Activated naive CD4-positive, alpha-beta T cell treated with anti-CD3 and anti-CD28 coated beads, Interleukin-2, amount 50 U/mL, for 72 hours (primary cell): ENCODE measurements at places on chromosomes 11 and 22.

GRCh38 chr11:1771700-1772099 lies 8.0 kb upstream of the CTSD start:
- DNase-seq, result no peak

DNA sequence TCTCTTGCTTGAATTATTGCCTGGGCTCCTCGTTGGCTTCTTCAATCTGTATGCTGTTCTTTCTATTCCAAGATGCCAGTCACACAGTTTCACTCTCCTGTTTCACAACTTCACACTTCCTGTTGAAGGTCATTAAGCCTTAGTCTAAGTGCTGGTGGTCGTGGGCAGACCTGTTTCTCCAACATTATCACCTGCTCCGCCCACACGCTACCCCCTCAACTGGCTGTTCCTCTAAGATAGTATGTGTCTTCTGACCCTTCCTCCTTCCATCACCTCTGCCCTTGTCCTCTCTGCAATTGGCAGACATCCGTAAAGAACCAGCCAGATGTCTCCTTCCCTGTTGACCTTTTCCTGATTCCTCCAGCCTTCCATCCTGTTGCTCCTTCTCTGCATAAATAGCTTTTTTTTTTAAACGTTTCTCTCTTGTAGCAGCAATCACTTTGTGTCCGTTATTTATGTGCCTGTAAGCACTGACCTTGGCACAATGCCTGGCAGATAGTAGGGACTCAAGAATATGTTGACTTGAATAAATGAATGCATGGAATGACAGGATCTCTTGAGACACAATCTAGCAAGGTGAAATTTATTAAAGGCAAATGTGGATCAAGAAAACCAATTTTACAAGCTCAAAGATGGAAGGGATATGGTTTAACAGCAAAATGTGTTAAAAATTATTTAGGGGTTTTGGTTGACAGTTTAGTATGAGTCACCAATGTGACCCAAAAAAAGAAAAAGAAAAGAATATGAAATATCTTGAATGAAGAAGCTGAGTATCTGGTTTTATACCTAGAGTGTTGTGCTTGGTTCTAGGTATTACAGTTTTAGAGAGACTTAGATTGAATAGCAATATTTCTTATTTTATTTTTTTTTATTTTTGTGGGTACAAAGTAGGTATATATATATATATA lies 12.6 kb downstream of the DIXDC1 start:
- DNase-seq, result no peak

- no peak for DNase-seq
These were observed 104.7 kb upstream of the RRM1 start for GRCh38 chr11:3989921-3990290.

DNA sequence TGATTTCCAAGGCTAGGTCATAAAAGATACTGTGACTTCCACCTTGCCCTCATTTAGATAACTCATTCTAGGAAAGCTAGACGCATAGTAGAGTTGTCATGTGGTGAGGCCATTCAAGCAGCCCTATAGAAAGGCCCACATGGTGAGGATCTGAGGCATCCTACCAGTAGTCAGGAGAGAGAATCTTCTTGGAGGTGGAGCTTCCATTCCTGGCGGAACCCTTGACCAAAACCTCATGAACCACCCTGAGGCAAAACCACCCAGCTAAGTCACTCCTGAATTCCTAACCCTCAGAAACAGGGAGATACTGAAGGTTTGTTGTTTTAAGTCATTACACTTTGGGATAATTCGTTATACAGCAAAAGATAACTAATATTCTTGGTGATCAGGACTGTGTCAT lies 2.9 kb upstream of the HDHD5 start:
- no peak for DNase-seq

- no peak for DNase-seq
These were observed 77.2 kb downstream of the GRK3 start for GRCh38 chr22:25641650-25642049.

DNA sequence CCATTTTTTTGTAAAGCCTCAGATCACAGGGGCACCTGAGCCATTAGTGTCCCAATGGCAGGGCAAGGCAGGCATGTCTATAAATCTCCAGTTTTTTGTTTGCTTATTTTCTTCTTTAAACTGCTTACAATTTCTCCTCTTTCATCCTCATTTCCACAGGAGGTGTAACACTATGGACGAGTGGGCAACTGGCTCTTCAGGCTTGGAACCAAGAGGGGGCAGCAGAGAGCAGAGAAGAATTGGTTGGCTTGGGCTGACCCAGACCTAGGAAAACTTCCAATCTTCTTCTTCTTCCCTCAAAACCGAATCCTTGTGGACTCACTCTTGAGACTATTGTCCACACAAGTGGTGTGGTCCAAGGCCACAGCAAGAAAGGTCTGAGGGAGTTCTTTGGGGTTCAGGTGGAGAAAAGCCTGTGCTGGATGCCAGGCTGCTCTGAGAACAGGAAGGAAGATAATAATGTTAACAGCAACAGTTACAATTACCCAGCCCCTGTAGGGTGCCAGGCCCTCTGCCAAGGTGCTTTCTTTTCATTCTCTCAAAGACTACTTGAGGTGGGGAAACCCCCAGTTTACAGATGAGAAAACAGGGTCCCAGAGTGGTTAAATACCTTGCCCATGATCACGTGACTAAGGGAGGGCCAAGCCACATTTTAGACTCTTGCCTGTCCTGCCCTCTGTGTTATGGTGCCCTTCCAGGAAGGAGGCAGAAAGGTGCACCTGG lies 70.7 kb upstream of the E2F8 start:
- DNase-seq, result no peak

DNA sequence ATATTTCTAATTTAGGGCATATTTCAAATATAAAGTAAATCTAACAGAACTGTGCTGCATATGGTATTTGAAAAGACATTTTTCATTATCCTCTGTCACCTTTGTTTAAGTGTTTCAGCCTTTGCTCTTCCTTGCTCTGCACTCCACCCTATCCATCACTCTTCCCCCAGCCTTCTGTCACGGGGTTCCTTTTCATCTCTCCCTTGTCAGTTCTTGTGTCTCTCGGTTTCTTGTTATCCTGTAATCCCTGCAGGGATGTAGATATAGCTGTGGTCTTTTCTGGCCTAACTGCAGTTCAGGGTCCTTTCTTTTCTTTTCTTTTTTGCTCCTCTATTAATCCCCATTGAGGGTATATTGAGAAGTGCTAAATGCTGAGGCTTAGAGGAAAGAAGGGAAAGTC lies 261.9 kb downstream of the DCDC1 start:
- DNase-seq, result no peak

DNA sequence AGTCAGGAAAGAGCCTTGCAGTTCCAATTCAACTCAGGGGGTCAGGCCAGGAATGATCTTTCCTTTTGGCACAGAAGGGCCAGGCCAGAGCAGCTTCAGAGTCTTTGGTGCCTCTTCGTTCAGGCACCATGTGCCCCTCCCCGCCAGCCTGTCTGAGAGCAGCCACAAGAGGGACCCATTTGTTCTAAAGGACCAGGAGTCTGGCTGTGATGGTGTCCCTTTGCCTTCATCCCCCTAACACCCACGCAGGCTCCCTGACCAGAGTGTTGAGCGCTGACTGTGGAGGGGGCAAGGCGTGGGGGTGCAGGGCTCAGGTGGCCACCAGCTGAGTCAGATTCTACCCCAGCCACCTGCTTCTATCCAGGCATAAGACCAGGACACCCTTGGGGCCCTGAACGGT lies 156.4 kb downstream of the TTC17 start:
- no peak for DNase-seq

GRCh38 chr11:113073290-113073953 lies 112.2 kb downstream of the NCAM1 start:
- no peak for DNase-seq

DNA sequence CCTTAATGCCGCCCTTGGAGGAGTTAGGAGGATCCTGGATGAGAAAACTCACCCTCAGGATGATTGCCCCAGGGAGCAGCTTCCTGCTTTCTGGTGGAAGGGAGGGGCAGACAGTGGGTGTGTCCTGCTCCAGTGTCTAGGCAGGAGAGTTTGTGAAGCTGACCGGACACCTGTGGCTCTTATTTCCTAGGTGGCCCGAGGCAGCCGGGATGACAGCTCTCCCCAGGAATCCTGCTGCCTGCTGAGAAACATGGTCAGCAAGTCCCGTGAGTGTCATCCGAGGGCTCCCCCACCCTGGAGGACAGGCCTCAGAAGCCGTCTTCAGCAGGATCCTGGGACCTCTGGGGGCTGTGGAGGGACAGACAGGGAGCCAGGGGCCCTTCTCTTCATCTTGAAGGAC lies 50.4 kb downstream of the ST3GAL4 start:
- no peak for DNase-seq

- DNase-seq, result no peak
These were observed 1.5 kb upstream of the CHST1 start for GRCh38 chr11:45666648-45667642.

DNA sequence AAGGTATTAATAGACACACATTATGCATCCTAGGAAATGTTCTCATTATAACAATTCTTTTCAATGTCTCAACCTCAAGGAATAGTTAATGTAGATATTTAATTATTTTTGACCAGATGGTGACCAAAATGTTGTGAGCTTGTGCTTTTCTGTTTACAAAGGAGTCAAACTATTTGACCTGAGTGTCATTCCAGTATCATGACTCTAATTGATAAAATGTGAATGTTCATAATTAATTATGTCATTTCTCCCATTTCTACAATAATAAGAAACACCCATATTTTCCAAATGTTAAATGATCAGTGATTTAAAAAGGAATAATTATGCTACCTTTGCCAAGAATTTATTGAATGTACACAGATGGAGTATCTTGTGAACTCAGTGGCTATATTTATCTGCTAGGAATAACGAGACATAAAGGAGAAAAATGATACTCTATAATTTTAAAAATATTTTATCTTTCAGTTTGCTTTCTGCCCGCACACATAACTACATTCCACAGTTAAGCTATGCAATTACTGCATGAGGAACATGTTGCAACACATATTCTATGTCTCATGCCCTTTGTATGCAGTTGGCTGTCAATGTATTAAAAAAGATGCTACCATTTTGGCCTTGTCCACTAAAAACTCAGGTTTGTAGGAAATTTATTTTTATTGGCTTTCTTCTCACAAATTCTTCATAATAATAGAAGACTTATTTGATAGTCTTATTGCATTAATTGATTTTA lies 376.7 kb upstream of the CCDC179 start:
- DNase-seq, result no peak

DNA sequence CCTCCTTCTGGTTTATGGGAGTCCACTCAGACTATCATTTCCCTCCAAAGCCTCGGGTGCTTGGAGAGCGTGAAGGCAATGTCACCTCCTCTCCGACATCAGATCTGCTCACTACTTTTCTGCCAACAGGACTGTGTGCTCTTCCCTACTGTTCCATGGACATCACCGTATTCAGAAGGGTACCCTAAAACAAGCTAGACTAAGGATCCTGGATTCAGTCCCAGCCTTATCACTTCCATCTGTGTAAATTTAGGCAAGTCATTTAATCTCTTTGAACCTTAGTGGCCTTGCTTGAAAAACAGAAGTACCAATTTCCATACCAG lies 78.2 kb downstream of the KCNC1 start:
- DNase-seq, result no peak

DNA sequence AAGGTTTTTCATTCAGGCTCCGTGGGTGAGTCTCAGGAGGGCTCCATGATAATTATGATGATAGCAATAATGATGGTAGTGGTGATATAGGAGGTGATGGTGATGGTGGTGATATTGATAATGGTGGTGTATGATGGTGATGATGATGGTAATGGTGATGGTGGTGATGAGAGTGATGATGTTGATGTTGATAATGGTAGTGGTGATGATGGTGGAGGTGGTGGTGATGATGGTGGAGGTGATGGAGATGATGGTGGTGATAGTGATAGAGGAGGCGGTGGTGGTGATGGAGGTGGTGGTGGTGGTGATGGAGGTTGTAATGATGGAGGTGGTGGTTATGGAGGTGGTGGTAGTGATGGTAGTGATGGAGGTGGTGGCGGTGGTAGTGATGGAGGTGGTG lies 79.4 kb downstream of the MPPED1 start:
- DNase-seq, result no peak

- DNase-seq, result no peak
These were observed 10.4 kb upstream of the TUB start for GRCh38 chr11:8070417-8071115.
